ENCODE measurements at places on chromosomes 5 and 9. TPM values are rescaled to one million over a fixed set of nuclear protein-coding genes. Genes with fewer than 3 reads are reported as not detected.
A peak's percentile ranks its signal among the peaks of the same experiment; 100 is the strongest.

DNA sequence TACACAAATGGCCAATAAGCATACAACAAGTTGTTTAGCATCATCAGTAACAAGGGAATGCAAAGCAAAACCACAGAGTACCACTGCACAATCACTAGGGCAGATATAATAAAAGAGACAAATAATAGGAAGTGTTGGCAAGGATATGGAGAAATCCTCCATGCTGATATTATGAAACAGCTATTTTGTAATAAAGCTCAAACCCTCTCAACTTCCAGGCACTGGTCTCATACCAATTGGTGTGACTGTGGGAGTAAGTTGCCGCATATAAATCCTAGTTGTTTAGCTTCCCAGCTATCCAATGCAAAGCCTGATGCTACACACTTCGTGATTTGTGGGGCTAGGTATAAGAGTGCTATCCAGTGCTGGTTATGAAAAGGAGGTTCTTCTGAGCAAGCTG is 88.6 kb downstream of the SMIM23 start:
- DNase-seq, result no peak

GRCh38 chr9:78288214-78288892 is 8.6 kb upstream of the PSAT1 start:
- no peak for DNase-seq

GRCh38 chr9:13377171-13377925 is 97.9 kb upstream of the MPDZ start:
- DNase-seq, result no peak

DNA sequence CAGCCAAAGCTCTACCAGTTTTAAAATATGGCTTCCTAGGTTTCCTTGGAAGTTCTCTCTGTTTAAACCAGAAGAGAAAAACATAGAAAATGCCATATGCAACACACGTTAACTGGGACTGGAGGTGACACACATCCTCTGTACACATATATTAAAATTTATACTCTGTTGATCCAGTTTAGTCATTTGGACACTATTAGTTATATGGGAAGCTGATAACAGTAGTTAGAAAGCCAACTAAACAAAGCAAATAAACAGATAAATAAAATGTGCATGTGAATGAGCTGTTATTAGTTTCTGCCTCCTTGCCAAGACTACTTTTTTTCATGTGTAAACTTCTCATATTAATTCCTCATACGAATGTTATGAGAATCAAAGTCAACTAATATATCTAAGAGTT is 1249.2 kb upstream of the CDH6 start:
- no peak for DNase-seq

DNA sequence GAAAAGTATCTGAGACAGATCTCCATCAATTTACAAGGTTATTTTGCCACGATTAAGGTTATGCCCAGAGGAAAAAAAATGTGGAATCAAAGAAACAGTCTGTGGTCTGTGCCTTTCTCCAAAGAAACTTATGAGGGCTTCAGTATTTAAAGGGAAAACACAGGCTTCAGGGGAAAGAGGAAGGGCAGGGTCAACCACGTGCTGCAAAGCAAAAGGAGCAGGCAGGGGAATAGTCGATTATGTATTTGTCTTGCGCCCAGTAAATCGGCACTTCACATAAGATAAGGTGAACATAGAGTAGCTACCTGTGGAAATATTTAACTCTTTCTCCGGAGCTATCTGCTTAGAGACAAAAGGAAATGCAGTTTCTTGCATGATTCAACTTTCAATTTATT is 343.7 kb downstream of the RAB3C start:
- no peak for DNase-seq

GRCh38 chr5:177510567-177511053 is 984 bp upstream of the DOK3 start:
- no peak for DNase-seq

- peak; percentile 26 for DNase-seq
Observed at GRCh38 chr9:35258660-35259474, 97.1 kb downstream of the UNC13B start.

- no peak for DNase-seq
Observed at GRCh38 chr5:81787474-81788242, 36.8 kb upstream of the SSBP2 start.

GRCh38 chr5:72325566-72326305 is 5.6 kb downstream of the PTCD2 start:
- DNase-seq, result no peak

DNA sequence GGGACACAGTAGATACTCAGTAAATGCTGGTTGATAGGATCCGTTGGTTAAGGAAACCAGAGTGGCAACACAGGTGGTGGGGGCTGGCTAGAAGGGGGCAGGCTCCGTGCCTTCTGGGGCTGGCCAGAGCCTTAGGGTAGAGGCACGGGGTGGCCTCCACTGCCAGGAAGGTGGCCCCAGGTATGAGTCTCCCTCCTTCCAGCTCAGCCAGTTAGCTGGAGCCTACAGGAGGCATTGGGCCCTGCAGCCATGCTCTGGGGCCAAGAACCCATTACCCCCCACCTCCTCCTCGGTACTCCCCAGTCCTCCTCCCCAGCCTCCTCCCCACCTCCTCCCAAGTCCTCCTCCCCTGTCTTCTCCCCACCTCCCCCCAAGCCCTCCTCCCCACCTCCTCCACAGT is 27.7 kb downstream of the CXXC5 start:
- no peak for DNase-seq

- no peak for DNase-seq
Observed at GRCh38 chr9:36396985-36397384, 3.1 kb downstream of the RNF38 start.

GRCh38 chr5:172546196-172546595 is 91.9 kb upstream of the SH3PXD2B start:
- DNase-seq, result no peak

GRCh38 chr5:68215898-68216244 is 315 bp downstream of the PIK3R1 start:
- no peak for DNase-seq

DNA sequence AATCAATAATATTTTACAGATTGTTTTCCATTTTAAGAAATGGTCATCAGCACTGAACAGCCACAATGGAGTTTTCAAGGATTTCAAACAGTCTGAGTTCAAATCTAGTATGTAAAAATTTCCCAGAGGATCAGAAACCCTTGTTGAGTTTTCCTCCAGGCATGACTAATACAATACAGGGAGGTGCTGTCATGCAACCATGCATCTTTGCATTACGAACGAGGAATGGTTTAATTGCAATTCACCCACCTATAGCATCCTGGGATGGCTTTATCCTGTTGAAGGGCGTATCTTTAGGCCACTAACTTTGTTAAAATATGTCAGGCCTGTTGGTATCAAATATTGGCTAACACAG is 196.4 kb downstream of the EFNA5 start:
- DNase-seq, result no peak

GRCh38 chr9:76401580-76402354 is 7.5 kb upstream of the RFK start:
- no peak for DNase-seq

DNA sequence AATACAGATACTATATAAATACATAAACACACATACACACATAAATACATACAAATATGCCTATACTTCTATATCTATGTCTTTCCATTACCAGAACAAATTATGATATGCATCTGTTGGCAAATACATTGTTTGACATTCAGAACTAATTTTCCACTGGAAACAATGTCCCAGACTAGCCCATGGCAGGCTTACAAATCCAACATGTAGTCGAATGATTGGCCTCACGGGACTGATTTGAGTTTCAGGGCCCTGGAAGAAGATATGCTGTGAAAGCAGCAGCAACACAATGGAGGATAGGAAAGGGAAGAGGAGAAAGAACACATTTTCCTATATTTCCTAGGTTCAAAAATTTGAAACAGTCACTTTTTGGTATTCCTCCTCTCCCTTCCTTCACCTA is 881.1 kb upstream of the DMAC1 start:
- no peak for DNase-seq

GRCh38 chr5:139695178-139695573 is 47.0 kb downstream of the CXXC5 start:
- DNase-seq, result no peak

DNA sequence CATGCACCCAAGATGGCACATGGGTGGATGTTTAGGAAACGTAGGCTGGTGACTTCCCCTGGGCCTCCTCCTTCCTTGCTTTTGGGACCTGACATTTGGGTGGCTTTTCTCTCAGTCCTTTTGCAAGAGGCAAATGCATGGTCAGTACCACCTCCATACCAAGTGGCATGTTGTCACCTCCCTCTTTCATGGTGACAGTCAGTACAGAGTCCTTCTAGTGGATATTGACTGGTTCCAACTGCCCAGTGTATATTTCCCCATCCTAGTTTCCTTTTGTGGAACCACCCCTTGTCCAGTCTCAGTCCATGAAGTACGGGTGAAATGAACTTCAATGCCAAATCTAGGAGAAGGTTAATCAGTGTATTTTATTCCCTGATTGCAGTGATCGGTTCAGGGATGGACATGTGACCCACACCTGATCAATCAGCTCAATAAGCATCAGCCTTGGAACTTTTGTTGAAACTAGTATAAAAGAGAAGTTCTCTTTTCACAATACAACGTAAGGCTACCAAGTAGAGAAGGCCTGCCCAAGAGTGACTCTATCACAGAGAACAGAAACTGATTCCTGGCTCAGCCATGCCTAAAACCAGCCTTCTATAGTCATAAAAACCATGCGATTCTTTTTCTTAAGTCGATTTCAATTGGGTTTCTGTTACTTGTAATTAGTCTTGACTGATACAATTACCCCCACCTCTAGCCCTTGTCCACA is 143.4 kb upstream of the KLF9 start:
- no peak for DNase-seq

GRCh38 chr5:74240783-74241750 is 399.5 kb downstream of the ENC1 start:
- no peak for DNase-seq

GRCh38 chr5:93566091-93566490 is 14.9 kb downstream of the NR2F1-AS1 start:
- DNase-seq, result no peak

PTGDS gene
- total RNA-seq, result not detected

MYOT gene
- total RNA-seq, result not detected

ANKRD18B gene
- total RNA-seq, result 0.14 TPM

PTPRD gene
- total RNA-seq, result 0.16 TPM
